Caco-2 (cell line): ENCODE measurements at places on chromosomes 5 and 9.

- H3K36me3 ChIP-seq: no peaks in the 10 kb centered on the region
- DNase-seq: no peak
- H3K4me1 ChIP-seq: peaks cover 5% of the 10 kb centered on the region; the same call in 1 of the 2 replicates
- H3K27me3 ChIP-seq: no peaks in the 10 kb centered on the region
- H3K27ac ChIP-seq: peak overlapping the region; percentile 74
Measured at GRCh38 chr9:8823131-8823895, 1023.7 kb upstream of the DMAC1 start.

DNA sequence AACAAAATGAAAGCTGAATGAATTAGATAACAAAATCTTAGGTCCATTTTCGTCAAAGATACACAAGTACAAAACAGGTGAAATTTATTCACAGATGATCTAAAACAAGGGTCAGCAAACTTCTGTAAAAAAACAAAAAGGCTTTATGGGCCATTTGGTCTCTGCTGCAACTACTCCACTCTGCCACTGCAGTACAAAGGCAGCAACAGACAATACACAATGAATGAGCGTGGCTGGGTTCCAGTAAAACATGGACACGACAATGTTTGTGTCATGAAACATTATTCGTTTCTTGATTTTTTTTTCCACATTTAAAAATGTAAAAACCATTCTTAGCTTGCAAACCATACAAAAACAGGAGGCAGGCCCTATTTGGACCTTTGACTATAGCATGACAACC lies 71.9 kb downstream of the ECPAS start:
- H3K27me3 ChIP-seq: no peaks in the 10 kb centered on the region
- no peak for DNase-seq
- no peak overlapping the region for H3K4me3 ChIP-seq

GRCh38 chr5:96844481-96844990 lies 31.8 kb upstream of the ERAP2 start:
- no peak for DNase-seq
- H3K4me1 ChIP-seq: 0 out of 2 replicates have a peak, but pooled peaks cover 4% of the 10 kb centered on the region
- H3K4me3 ChIP-seq: no peak overlapping the region
- H3K27ac ChIP-seq: no peak overlapping the region
- H3K36me3 ChIP-seq: no peaks in the 10 kb centered on the region

- H3K4me3 ChIP-seq: no peak overlapping the region
- H3K27ac ChIP-seq: no peak overlapping the region
- no peaks in the 10 kb centered on the region for H3K36me3 ChIP-seq
- no peaks in the 10 kb centered on the region for H3K27me3 ChIP-seq
Measured at GRCh38 chr5:9502050-9502834, 43.6 kb downstream of the SEMA5A start.

- H3K27me3 ChIP-seq: peaks cover 3% of the 10 kb centered on the region; the same call in 1 of the 2 replicates
- no peaks in the 10 kb centered on the region for H3K4me1 ChIP-seq
- no peaks in the 10 kb centered on the region for H3K36me3 ChIP-seq
- H3K4me3 ChIP-seq: no peak overlapping the region
- no peak for DNase-seq
- no peak overlapping the region for H3K27ac ChIP-seq
Measured at GRCh38 chr5:113299591-113299990, 135.2 kb downstream of the TSSK1B start.

- H3K36me3 ChIP-seq: no peaks in the 10 kb centered on the region
- no peaks in the 10 kb centered on the region for H3K4me1 ChIP-seq
- no peak for DNase-seq
- no peak overlapping the region for H3K4me3 ChIP-seq
- H3K27ac ChIP-seq: no peak overlapping the region
Measured at GRCh38 chr9:129998491-129999140, 44.4 kb downstream of the FNBP1 start.

- H3K4me1 ChIP-seq: peaks cover 8% of the 10 kb centered on the region
- no peak overlapping the region for H3K27ac ChIP-seq
- no peak overlapping the region for H3K4me3 ChIP-seq
- no peaks in the 10 kb centered on the region for H3K27me3 ChIP-seq
- H3K36me3 ChIP-seq: no peaks in the 10 kb centered on the region
Measured at GRCh38 chr9:36935332-36935731, 98.7 kb downstream of the PAX5 start.

DNA sequence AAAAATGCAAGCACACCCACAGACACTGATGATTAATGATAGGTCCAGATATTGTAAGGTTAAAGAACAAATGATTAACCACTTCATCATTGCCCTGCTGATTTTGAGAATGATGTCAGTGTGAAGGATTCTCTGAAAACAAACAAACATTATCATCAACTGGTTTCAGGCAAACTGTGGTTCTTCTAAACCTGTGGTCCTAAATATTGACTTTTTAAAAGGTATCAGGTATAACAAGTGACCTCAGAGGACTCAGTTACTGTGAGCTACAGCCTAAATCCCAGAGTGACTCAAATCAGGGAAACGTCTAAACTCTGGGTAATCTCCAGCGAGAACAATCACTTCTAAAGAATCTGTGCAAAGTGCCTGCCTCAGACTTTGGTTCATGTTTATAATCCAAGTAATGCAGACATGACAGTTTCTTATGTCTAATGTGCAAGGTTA lies 172.3 kb upstream of the CDH6 start:
- peaks cover 44% of the 10 kb centered on the region for H3K4me1 ChIP-seq
- H3K36me3 ChIP-seq: no peaks in the 10 kb centered on the region
- no peaks in the 10 kb centered on the region for H3K27me3 ChIP-seq
- peak; percentile 53 for DNase-seq
- no peak overlapping the region for H3K4me3 ChIP-seq

GRCh38 chr9:136156209-136157120 lies 37.8 kb upstream of the TMEM250 start:
- no peak overlapping the region for H3K27ac ChIP-seq
- H3K4me3 ChIP-seq: no peak overlapping the region
- DNase-seq: no peak
- no peaks in the 10 kb centered on the region for H3K27me3 ChIP-seq
- H3K36me3 ChIP-seq: no peaks in the 10 kb centered on the region

DNA sequence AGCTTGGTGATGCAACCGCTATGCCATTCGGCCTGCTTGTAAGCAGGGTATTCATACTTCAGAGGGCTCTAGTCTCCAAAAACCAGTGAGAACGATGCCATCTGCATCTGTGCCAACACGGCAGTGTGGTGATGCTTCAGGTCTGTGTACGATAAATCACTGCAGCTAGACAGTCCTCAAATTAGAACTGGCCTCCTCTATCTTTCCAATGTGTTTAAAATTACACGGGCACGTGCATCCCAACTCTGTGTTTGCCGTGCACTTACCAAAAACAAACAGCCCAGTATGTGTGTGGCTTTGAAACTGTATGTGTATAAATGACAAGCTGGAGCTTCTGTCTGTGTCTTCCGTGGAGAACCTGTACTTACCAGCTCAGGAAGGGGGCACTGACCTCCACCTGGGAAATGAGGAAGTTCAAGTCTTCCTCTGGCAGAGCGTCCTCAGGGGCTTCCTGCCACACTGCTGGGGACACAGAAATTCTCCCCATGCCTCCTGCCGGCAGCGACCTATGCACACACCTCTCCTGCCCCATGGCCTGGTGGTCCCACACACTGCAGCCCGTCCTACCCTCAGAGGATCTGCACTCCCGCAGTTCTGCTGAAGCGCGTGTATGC lies 12.3 kb downstream of the MED10 start:
- DNase-seq: no peak
- H3K27ac ChIP-seq: no peak overlapping the region
- H3K27me3 ChIP-seq: no peaks in the 10 kb centered on the region
- H3K4me1 ChIP-seq: no peaks in the 10 kb centered on the region
- no peak overlapping the region for H3K4me3 ChIP-seq

DNA sequence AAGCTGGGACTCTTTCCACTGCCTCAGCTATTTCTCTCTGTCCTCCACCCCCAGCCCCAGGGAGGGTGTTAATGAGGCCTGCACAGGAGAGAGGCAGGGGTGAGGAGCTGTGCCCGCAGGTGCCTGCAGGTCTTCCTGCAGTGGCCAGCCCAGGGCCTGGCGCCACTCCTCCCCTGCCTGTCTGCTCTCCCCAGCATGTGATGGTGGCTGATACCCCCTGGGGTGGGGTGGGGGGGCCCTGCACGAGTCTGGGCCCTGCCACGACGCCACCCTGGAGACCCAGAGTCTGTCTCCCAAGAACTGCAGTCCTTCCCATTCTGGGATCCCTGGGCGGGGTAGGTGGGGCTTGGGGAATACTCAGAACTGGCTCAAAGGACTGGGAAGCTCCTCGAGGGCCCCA lies 166.4 kb upstream of the SMIM23 start:
- H3K27me3 ChIP-seq: no peaks in the 10 kb centered on the region
- 0 out of 2 replicates have a peak, but pooled peaks cover 8% of the 10 kb centered on the region for H3K4me1 ChIP-seq
- no peak overlapping the region for H3K27ac ChIP-seq
- no peaks in the 10 kb centered on the region for H3K36me3 ChIP-seq
- H3K4me3 ChIP-seq: no peak overlapping the region
- no peak for DNase-seq

GRCh38 chr5:177474846-177475562 lies 1.6 kb upstream of the DBN1 start:
- peaks cover 27% of the 10 kb centered on the region for H3K4me1 ChIP-seq
- no peak overlapping the region for H3K27ac ChIP-seq
- H3K4me3 ChIP-seq: no peak overlapping the region
- H3K27me3 ChIP-seq: no peaks in the 10 kb centered on the region
- DNase-seq: no peak

GRCh38 chr5:2755681-2756171 lies 4.2 kb upstream of the IRX2 start:
- H3K4me3 ChIP-seq: peak overlapping the region; percentile 70
- H3K27me3 ChIP-seq: no peaks in the 10 kb centered on the region
- peak overlapping the region; percentile 83 for H3K27ac ChIP-seq
- no peak for DNase-seq
- H3K36me3 ChIP-seq: no peaks in the 10 kb centered on the region

DNA sequence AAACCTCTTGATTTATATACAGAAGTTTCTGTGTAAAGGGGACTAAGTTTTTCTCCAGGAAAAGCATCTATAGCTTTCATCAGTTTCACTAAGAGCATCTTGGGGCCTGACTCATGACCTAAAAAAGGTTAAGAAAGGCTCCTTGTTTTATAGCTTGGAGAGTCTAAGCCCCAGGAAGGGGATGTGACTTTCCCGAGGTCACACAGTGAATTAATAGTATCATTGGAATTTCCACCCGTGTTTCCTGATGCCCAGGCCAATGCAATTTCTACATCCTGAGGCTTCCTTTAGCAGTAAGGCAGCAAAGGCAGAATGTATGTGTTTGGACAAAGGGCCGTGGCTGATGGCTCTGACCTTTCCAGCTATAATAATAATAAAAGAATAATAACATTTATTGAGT lies 8.6 kb downstream of the MORN5 start:
- H3K36me3 ChIP-seq: no peaks in the 10 kb centered on the region
- no peak for DNase-seq
- no peak overlapping the region for H3K27ac ChIP-seq
- no peaks in the 10 kb centered on the region for H3K4me1 ChIP-seq

DNA sequence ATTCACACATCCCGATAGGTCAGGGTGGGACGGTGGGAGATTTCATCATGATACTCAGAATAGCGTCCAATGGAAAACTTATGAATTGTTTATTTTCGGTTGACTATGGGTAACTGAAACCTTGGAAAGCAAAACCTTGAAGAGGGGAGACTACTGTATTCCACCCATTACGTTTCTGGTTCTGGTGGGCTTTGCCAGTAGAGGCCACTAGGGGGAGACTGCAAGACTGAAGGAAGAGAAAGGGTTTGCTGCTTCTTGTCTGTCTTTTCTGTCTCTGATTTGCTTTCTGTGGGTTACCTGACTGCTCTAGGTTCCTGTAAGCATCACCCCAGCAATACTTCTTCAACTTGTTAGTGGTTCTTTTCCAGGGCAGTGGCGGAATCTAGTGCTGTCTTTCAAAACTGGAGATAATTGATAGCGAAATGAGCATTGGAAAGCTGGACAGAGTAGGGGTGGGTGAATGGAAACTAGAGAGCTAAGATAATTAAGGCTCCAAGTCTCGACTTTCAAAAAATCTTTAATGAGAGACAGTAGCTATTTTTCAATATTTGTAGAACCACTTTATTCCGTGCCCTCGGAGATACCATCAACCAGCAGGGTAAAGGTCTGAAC lies 27.0 kb downstream of the GRIN3A start:
- no peak overlapping the region for H3K4me3 ChIP-seq
- no peak overlapping the region for H3K27ac ChIP-seq
- no peaks in the 10 kb centered on the region; the same call in 1 of the 2 replicates for H3K27me3 ChIP-seq
- H3K36me3 ChIP-seq: no peaks in the 10 kb centered on the region

DNA sequence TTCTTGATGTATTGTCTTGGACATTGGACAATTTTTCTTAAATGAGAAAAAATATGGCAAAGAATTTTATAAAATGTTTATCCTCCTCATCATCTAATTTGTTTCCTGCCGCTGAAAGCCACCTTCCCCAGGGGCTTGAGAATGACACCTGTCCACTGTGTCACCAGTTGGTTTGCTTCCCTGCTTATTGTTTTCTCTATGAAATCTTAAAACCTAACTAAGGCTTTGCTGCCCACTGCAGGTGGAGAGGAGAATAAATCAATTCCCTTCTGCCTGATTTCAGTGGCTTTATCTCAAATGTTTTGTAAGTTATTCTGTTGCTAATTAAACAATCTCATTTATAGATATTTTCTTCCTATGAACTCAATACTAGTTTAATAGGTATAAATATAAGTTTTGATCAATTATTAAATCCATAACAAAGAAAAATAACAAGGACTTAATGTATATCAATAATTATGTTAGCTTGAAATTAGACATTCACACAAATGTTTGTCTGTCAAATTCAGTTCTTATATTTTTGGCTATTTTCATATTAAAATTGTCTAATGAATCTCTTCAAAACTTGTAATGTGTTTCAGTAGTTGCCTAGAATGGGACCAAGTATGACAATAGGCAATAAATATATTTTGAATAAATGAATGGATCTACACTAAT lies 822.5 kb downstream of the PTPRD start:
- no peaks in the 10 kb centered on the region for H3K4me1 ChIP-seq
- H3K4me3 ChIP-seq: no peak overlapping the region
- no peak for DNase-seq
- H3K36me3 ChIP-seq: no peaks in the 10 kb centered on the region
- H3K27me3 ChIP-seq: no peaks in the 10 kb centered on the region
- H3K27ac ChIP-seq: no peak overlapping the region

- no peak overlapping the region for H3K27ac ChIP-seq
- H3K27me3 ChIP-seq: peaks cover 1% of the 10 kb centered on the region
- no peak overlapping the region for H3K4me3 ChIP-seq
- H3K36me3 ChIP-seq: no peaks in the 10 kb centered on the region
- no peak for DNase-seq
- H3K4me1 ChIP-seq: peaks cover 6% of the 10 kb centered on the region
Measured at GRCh38 chr5:1383344-1383743, 38.4 kb upstream of the CLPTM1L start.
